ENCODE measurements at places on chromosomes 13 and 19.

DNA sequence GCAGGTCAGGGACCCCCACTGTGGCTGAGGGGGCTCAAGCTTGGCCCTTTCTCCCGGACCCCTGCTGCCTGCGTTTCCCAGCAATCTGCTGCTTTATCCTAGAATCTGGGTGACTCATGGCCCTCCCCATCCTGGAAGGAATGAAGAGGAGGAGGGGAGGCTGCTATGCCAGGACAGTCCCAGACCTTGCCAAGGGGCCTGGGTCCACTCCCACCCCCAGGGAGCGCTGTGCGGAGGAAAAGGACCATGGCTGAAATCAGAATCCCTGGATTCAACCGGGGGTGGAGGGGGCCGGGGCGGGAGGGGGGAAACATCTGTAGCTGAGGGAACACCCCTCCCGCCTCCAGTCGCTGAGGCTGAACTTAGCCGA is 20.5 kb downstream of the ZNF114 start:
- no peak for DNase-seq

GRCh38 chr13:47794963-47795362 is 206.1 kb downstream of the SUCLA2 start:
- no peak for DNase-seq

DNA sequence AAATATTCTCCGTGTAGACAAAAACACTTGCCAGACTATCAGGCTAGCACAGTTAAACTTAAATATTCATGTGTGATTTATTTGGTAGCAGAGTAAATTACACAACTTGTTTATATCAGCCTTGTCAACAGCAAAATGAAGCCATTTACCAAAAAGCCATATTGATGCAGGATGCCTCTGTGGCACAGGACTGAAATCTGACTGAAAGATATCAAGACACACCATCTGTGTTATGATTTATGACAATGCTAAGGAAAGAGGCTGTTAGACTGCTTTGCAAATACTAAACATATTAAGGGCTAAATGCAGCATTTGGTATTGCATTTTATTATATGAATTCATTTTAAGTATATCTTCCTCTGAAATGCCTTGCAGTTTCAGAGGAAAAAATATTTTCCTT is 44.8 kb upstream of the FNDC3A start:
- no peak for DNase-seq

DNA sequence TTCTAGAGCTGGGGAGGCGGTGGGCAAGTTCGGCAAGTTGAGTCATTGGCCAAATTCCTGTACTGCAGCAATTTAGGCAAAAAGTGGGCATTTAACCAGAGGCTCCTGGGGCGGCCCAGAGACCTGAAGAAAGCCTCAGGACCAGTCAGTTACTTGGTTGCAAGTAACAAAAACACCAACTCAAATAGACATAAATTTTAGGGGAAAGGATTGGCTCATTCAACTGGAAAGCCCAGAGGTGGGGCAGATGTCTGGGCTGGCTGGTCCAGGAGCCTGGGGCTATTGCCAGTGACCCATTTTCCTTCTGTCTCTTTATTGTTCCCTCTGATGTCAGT is 97.1 kb downstream of the SIPA1L3 start:
- DNase-seq: no peak

GRCh38 chr13:48156466-48156865 is 61.6 kb upstream of the MED4 start:
- DNase-seq: no peak

DNA sequence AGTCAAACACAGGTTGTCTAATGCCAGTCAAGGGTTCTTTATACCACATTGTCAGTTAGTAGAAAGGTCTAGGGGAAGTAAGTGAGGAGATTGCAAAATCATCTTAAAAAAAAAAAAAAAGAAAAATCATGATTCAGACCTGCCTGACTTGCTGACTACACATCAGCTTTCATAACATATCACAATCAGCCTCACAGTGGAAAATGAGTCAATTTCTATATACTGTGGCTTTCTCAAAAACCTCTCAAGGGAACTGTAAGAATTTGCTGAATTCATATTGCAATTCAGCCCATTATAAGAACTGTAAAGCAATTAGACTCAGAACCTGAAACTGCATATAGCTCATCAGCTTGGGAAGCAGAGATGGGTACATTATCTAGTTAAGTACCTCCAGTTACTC is 75.3 kb upstream of the GPC6 start:
- no peak for DNase-seq

GRCh38 chr13:27524981-27525975 is 74.9 kb upstream of the MTIF3 start:
- DNase-seq: no peak

- no peak for DNase-seq
Measured at GRCh38 chr13:43441899-43442499, 344.8 kb downstream of the ENOX1 start.

- DNase-seq: no peak
Measured at GRCh38 chr19:46361915-46362314, 15.0 kb downstream of the PPP5C start.

Data from cortex of kidney (tissue), 1 donor.